Muscle of arm (tissue), 14 donors: ENCODE measurements at places on chromosomes 12 and 14. TPM values are rescaled to one million over a fixed set of nuclear protein-coding genes. Genes with fewer than 3 reads are reported as not detected.

Gene IFI27
- polyA plus RNA-seq = 1.4 TPM

Gene STAC3
- polyA plus RNA-seq = 484 TPM

Gene INSM2
- not detected for polyA plus RNA-seq

Gene RNF212B
- polyA plus RNA-seq = not detected

Gene RERG
- 5.6 TPM for polyA plus RNA-seq

Gene PLA2G1B
- polyA plus RNA-seq = not detected

Gene KLRK1
- 0.15 TPM for polyA plus RNA-seq

Gene TSPAN19
- not detected for polyA plus RNA-seq

DNA sequence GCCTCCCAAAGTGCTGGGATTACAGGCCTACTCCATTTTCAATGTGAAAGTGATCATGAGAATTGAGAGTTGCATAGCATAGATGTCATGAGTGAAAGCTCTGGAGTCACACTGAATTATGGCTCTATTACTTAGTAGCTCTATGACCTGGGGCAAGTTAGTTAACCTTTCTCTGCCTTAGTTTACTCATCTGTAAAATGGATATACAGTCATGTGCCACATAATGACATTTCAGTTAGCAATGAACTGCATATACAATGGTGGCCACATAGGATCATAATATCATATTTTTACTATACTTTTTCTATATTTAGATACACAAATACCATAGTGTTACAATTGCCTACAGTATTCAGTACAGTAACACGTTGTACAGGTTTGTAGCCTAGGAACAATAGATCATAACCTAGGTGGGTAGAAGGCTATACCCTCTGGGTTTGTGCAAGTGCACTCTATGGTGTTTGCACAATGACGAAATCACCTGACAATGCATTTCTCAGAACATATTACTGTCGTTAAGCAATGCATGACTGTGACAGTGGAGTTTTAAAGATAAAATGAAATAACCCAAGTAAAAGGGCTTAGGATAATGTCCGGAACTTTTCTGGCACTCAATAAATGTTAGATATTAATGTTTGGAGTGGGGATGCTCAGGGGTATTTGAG lies 53.1 kb downstream of the ZFYVE26 start:
- DNase-seq = no peak

- no peak for DNase-seq
These were observed 136.5 kb upstream of the SFSWAP start for GRCh38 chr12:131574395-131574771.

GRCh38 chr14:50399251-50400032 lies 2.8 kb upstream of the CDKL1 start:
- no peak for DNase-seq

- DNase-seq = no peak
These were observed 4.7 kb upstream of the TC2N start for GRCh38 chr14:91872011-91872501.

DNA sequence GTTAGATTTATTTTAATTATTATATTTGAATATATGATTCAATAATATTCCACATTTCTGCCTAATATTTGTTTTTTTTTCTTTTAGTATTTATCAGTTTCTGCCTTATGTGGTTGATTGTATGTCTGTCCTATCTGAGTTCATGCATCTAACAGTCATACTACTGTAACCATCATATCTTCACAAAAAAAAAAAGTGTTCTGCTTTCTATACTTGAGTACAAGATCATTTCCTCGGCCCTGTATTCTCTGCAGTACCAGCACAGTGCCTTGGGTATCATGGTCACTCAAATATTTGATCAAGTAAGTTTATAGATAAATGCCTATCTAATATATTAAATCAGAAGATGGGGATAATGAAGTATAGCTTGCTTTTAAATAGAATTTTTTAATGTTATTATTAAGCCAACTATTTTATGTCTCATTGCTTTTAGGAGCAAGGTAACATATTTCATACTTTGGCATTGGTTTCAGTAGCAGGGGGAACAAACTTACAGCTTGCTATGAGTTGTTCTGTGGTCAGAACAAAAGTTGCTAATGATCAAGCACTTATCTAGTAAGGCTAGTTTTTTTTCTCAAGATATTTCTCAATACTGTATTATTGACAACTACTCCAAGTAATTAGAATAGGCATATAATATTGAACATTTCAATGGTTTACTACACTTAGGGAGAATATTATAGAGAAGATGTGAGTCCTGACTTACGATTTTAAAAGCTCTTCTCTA lies 290.5 kb upstream of the FBXO33 start:
- DNase-seq = no peak

DNA sequence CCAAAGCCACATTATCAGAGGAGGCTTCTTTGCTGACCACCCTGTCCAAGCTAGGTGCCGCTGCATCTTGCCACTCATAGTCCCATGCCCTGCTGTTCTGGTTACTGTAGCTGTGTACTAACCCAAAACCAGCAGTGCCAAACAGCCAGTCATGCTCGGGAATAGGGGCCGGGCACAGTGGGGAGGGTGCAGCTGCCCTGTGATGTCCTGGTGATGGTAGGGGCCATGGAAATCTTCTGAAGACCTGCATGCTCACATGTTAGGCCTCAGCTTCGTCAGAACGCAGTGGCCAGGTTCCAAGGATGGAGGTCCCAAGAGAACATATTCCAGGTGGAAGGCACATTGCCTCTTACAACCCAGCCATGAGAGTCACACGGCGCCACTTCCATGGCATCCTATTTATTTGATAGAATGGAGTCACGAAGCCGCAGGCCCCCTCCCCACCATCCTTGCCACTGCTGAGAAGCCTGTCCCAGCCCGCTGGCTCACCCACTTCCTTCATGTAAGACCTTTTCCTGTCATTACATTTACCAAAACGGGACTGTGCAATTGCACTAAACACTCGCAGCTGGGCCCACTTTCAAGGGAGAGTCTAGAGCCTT lies 48.5 kb downstream of the FAM222A start:
- DNase-seq = no peak

GRCh38 chr12:24808651-24809050 lies 140.2 kb downstream of the BCAT1 start:
- no peak for DNase-seq

- no peak for DNase-seq
These were observed 583.6 kb downstream of the GALC start for GRCh38 chr14:87409393-87409792.

GRCh38 chr12:12272869-12273268 lies 6.0 kb upstream of the LRP6 start:
- DNase-seq = no peak

DNA sequence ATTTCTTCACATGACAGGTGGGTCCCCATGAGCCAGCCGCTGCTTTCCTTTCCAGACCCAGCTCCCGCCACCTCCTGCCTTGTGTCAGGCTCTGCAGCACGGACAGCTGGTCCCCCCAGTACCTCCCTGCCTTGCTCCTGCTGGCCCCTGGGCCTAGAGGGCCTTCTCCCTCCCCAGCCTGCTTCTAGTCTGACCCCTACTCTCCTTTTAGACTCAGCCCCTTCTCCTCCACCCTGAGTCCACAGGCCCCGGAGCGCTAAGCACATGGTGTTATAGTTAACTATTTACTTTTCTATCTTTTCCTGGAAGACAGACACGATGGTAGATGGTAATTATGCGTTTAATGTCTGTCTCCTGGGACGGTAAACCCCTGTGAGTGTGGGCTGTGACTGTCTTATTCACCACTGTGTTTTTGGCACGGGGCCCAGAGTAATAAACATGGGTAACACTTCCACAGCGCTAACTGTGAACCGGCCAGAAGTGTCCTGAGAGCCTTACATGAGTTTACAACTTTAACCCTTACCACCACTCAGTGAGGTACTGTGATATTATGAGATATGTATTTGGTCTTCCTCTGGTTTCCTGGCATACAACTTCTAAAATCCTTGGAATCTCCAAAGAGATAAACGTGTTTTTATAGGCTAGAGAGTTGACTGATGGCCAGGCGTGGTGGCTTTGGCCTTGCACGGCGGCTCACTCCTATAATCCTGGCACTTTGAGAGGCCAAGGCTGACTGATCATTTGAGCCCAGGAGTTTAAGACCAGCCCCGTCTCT lies 41.2 kb downstream of the DGLUCY start:
- no peak for DNase-seq

DNA sequence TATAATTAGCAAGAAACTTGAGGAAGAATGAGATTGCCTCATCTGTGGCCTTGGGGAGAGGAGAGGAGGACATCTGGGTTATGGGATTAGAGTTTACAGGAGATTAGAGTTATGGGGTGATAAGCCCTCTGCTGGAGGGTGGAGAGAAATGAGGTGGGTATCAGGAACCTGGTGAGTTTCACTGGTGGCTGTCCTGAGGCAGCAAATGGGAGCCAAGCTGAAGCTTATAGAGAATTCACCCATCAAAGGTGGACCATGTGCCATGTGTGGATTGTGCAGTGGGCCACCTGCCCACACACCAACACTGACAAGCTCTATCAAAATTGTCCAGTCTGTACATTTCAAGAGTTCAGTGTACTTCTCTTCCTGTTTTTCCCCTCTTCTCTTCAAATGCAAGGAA lies 135.3 kb downstream of the AEBP2 start:
- no peak for DNase-seq

GRCh38 chr12:95815632-95816212 lies 25.2 kb upstream of the NTN4 start:
- DNase-seq = no peak

DNA sequence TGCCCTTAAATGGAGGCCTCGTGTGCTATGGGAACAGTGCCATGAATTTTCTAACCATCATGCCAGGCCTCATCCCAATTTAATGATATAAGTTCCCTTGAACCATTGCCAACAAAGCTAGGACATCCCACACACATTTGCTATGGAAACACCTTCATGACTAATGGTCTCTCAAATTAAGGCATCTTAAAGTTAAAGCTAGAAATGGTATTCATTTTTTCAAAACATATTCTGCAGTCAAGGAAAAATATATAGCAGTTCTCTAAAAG lies 117.3 kb downstream of the BTG1 start:
- no peak for DNase-seq

DNA sequence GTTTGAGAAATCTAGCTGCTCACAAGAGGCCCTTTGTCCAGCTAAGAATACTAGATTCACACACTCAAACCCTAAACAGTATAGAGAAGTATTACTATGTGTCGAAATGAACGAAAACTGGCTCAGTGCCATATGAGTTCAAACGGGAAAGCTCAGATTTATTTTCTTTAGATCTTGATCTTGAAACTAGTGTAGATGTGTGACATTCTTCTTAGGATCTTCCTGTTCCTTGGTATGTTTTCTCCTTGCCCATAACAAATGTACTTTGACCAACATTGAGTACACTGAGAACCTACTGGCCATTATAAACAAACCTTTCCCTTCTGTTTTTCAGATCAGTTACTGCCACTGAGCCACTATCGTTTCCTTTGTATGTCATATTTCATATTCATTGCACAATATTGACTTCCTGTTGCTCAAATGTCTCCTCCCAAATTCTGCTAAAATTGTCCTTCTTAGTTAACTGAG lies 21.3 kb downstream of the MYBPC1 start:
- no peak for DNase-seq

GRCh38 chr12:6961278-6961694 lies 9.2 kb downstream of the PHB2 start:
- no peak for DNase-seq

DNA sequence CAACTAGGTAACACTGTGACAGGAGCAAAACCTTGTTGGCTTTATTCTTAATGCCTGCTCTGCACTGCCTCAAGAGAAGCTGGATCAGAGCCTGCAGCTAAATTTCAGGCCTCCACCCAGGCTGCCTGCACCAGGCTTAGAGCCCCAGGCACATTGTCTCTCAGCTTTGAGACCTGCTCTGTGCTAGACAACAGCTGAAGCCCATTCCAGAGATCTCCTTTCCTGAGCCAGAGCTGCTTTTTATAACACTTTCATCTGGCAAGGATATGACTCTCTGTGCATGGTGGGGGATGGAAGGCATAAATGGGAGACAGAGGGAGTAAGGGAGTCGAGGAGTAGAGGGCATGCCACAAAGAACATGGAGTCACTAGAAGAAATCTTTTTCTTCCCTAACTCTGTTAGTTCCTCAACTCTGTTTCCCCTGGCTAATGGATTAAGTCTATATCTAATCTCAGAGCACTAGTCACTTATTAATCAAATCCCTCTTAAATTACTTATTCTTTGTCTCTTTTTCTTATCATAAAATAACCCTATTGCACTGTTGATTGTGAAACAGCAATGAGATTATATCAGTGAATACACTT lies 27.1 kb upstream of the LUM start:
- DNase-seq = no peak

DNA sequence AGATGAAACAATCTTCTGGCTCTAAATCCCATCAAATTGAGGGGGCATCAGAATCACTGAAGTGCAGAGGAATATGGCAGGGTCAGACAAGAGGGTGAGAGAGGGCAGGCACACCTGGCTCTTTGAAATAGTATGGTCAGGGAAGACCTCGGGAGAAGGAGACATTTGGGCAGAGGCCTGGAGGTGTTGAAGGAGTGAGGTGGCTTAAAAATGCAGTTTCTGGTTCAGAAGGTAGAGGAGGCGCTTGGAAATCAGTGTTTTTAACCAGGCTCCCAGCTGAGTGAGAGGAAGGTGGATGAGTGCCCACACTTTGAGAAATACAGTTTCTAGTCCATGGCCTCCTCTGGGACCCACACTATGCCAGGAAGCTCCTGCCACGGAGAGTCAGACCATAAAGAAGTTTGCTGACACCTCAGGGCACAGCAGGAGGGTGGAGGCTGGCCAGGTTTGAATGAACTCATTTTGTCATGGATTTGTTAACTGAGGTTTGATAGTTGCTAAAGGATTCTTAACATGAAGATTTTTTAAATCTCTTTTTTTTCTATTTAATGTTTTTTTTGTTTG lies 20.1 kb downstream of the NID2 start:
- DNase-seq = no peak
